ENCODE measurements at places on chromosomes 13 and 19.

GRCh38 chr13:41458761-41459431, 1.5 kb downstream of the RGCC start:
- no peak for DNase-seq

- DNase-seq: no peak
Observed at GRCh38 chr19:55341595-55342531, 2.2 kb downstream of the KMT5C start.

DNA sequence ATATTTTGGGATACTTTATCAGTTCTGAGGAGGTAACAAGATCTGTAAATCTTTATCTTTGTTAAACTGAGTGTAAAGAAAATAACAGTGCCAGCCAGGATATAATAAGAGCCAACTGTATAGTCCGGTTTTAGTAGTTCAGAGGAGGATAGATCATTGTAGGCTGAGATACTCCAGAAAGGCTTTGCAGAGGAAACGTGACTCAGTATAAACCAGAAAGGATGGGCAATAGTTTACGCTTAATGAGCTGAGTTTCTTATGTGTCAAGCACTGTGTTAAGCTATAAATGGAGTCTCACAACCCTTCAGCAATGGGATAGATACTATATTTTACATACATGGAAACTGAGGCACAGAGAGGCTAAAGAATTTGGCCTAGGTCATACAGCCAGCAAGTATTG, 3.8 kb downstream of the RFXAP start:
- no peak for DNase-seq

DNA sequence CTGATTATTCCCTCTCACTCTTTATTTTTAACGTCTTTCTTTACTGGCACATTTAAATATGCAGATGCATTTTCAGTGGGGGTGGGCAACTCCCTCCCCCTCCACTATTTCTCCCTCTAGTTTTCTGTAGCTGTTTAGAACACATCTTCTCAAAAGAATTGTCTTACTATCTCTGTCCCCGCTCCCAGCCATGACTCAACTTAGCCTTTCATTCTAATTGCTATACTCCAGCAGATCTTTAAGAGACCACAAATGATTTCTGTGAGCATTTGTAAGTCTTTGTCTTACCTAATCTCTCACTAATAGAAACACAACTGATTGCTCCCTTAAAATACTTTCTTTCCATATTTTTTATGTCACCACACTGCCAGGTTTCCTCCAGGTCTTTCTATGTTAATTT, 350.9 kb downstream of the SPRY2 start:
- no peak for DNase-seq

- no peak for DNase-seq
Observed at GRCh38 chr19:29029268-29029958, 183.5 kb downstream of the UQCRFS1 start.

GRCh38 chr13:104422668-104423067, 1356.5 kb upstream of the SLC10A2 start:
- DNase-seq: no peak

- DNase-seq: no peak
Observed at GRCh38 chr13:34513526-34513925, 428.5 kb upstream of the NBEA start.

- no peak for DNase-seq
Observed at GRCh38 chr19:3025549-3025886, 3.6 kb downstream of the TLE2 start.

DNA sequence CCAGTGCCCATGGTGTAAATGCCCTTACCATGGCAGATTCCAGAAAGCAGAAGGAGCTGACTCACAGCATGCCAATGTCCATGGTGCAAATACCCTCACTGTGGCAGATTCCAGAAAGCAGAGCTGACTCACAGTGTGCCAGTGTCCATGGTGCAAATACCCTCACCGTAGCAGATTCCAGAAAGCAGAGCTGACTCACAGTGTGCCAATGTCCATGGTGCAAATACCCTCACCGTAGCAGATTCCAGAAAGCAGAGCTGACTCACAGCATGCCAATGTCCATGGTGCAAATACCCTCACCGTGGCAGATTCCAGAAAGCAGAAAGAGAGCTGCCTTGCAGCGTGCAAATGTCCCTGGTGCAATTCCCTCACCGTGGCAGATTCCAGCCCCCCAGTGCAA, 163.8 kb upstream of the SOX1 start:
- DNase-seq: no peak

DNA sequence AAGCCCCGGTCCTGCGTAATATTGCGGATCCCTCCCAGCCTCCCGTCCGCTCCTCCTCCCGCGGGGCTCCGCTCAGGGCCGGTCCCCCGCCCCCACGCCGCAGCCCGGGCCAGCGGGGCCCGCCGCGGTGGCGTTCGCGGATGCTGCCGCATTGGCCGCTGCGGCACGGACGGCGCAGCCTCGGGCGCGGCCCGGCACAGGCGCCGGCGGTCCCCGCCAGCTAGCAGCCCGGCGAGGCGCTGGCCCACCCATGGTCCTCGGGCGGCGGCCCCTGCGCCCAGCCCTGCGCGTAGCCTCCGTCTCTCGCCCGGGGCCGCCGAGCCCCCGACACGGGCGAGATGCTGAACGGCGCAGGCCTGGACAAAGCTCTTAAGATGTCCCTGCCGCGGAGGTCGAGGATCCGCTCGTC, at the start of gene ATP8A2:
Gene ATP8A2 (plus strand): TSS at position 100 of the 409 bp plus-strand sequence. CDS start 239 bp downstream, at position 339.
- DNase-seq: no peak

- DNase-seq: no peak
Observed at GRCh38 chr19:51010066-51010795, 8.8 kb upstream of the KLK8 start.

- DNase-seq: no peak
Observed at GRCh38 chr13:60397704-60398378, 821 bp downstream of the TDRD3 start.

All from stimulated activated CD4-positive, alpha-beta T cell treated with anti-CD3 and anti-CD28 coated beads, Interleukin-1b, Interleukin-23, amount 100 ng/mL, for 1 hour (primary cell).